Astrocyte of the hippocampus (primary cell): ENCODE measurements at places on chromosomes 5 and 9.

DNA sequence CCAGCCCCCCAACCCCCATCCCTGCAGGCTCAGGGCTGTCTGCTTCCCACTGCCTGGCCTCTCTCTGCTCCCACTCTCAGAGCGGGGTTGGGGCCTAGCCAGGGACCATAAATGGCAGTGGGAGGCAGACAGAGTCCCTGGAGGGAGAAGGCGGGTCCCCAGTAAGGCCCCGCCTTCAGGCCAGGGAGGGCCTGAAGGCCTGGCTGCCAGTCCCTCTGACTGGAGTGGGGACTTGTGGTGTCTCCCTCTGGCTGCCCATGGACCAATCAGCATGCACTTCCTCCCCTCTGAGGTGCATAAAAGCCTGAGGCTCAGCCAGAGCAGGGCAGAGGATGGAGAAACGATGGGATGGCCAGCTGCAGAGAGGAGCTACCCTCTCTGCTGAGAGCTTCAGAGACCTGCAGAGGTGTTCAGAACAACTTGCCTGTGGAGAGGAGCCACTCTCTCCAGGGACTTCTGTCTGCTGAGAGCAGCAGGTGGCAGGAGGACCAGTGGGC is 2.7 kb upstream of the BTNL9 start:
- no peak for DNase-seq

DNA sequence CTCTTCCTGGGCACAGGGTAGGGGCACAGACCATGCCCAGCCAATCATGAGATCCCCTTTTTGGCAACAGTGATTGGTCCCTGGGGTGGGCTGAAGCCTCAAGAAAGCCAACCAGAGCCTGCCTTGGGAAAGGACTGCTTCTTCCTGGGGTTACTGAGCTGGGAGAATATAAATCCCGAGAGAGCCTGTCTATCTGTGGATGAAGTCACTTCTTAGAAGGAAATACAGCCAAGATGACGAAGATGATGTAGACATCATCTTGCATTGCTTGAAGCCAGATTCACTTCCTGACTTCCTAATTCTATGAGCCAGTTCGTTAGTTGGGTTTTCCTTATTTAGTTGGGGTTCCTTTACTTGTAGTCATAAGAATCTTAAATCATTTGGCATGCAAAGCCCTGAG is 50.1 kb upstream of the PWWP2A start:
- DNase-seq = peak; percentile 57

- DNase-seq = peak; percentile 15
These were observed 3.6 kb upstream of the PAX5 start for GRCh38 chr9:37037503-37038301.

GRCh38 chr5:32428426-32428825 is 16.1 kb downstream of the ZFR start:
- no peak for DNase-seq

- DNase-seq = no peak
These were observed 224.9 kb downstream of the PCSK5 start for GRCh38 chr9:76115396-76115795.

DNA sequence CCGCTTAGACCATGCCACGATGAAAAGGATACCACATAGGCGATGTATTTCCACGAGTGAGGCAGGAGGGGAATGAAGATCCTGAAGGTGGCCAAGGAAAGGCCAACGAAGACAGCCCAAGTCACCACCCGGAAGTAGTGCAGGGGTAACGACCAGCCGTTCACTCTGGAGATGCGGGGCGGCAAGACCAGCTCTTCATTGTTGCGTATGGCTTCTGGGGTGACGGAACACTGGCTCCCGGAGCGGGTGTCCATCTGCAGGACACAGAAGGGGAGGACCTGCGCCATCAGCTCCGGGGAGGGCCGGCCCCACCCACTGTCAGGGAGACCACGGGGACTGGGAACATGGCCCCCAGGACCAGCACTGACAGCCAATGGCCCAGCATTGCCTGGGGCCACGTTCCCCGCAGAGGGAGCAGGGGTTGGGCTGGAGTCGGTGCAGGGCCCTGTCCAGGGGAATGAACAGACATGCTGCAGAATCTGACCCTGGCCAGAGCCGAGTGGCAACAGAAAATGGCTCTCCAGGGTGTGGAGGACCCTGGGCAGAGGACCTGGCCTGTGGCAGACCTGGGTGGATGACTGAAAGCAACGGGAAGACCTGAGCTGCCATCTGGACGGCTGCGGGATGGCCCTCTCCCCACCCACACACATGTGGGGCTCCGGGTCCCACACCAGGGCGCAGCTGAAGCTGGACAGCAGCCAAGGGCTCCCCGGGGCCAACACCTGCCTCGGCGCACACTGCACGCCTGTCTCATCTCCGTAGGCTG is 17.7 kb downstream of the ZDHHC11B start:
- no peak for DNase-seq

DNA sequence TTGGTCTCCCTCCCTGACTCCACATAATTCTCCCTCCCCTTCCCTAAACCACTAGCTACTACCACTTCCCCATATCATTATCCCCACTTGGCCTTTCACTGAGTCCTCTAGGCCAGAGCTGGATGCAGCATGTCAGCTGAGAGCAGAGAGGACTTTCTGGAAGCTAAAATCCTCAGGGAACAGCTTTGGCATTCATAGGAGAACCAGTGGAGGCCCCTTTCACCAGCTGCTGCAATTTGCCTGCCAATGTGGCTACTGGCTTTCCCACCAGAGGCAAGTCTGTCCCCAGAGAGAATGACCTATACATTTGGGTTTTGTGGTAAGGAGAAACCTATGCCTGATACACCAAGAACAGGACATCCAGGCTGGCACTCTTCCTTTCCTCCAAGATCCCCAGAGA is 14.4 kb downstream of the FAM219A start:
- no peak for DNase-seq

DNA sequence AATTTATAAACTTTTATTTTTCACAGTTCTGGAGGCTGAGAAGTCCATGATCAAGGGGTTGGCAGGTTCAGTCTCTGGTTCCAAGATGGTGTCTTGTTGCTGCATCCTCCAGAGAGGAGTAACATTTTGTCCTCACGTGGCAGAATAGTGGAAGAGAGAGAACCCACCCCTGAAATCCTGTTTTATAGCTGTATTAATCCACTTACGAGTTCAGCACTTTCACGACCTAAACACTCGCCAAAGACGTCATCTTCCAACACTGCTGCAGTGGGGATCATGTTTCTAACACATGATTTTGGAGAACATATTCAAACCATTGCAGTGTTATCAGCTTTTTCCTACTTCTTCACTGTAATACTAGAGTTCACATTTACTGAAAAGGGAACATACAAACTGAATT is 233.0 kb upstream of the ATP10B start:
- DNase-seq = no peak

- no peak for DNase-seq
These were observed 696.5 kb downstream of the EFNA5 start for GRCh38 chr5:106974272-106974671.

- no peak for DNase-seq
These were observed 15.9 kb downstream of the PPP2R2B start for GRCh38 chr5:146862641-146863040.

DNA sequence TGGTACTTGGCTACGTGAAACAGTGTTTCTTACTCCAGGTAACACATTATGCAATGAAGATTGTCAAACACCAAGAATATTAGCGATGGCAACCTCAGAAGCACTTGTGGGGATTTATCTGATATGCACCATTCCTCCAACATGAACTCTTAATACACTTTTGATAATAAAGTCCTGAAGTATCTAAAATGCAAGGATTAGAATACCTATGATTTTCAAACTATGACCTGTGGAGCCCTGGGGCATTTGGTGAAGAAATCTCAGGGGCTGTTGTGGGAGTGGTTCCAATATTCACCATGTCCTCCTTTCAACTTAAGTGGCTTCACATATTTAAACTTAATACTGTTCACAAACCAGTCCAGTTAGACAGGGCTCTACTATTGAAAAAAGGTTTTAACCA is 214.6 kb upstream of the POU5F2 start:
- no peak for DNase-seq

DNA sequence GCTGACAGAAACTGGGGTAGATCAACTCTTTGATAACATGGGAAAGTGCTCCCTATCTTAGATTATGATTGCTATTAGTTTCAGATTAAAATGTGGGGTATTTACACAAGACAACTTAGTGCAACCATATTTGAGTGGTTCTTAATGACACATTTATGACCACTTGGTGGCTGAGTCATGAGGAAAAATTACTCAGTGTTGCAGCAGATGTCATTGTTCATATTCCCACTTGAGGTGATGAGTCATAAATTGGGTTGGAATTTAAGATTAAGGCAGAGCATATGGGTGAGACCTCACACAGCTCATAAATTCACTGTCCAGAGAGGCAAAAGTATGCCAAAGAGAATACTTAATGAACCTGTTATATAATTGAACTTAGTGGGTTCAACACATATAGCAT is 408.3 kb downstream of the DMRT2 start:
- peak; percentile 20 for DNase-seq

DNA sequence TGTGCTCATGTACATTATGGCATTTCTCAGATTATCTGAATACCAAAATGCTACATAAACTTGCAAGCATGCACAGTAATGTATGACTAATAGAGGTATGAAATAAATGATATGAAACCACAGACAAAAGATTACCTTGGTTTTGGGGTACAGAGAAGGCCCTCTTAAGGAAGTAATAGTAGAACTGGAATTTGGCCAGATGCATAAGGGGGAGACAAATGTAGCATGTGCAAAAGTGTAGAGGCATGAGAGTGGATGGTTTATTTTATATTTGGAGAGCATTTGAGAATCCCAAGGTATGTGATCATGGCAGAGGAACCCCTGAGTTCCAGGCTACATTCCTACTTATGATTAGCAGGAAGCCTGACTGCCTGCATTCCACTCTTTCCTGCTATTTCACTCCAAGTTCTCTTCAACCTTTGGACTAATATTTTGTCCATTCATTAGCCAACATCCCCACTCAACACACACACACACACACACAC is 74.2 kb downstream of the MAMDC2 start:
- DNase-seq = peak; percentile 62

GRCh38 chr5:132473019-132473531 is 17.5 kb downstream of the IRF1 start:
- no peak for DNase-seq

DNA sequence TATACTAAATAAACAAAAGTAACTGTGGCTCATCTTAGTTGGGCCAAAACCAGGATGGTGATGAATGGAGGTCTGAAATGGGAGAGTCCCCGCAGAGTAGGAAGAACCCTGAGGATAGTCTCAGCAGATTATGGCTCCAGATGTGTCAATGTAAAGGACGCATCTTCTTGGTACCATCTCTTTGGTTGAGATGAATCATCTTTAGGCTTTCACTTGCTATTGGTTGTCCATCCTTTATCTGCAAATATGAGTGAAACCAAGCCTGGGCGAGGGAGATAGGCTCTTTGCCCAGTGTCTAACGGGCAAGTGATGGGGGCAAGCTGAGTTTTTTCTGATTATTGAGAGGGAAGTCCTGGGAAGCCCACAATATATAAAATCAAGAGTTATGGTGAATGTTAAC is 19.4 kb upstream of the LCP2 start:
- no peak for DNase-seq

- DNase-seq = no peak
These were observed 158.6 kb downstream of the MELK start for GRCh38 chr9:36731068-36731956.

GRCh38 chr5:158639881-158640592 is 459.7 kb downstream of the EBF1 start:
- no peak for DNase-seq

- DNase-seq = no peak
These were observed 523.5 kb upstream of the ZNF608 start for GRCh38 chr5:125269926-125270325.

- no peak for DNase-seq
These were observed 125.3 kb downstream of the SLC24A2 start for GRCh38 chr9:19663570-19663969.
